ENCODE measurements at places on chromosomes 13 and 19. TPM values are rescaled to one million over a fixed set of nuclear protein-coding genes. Genes with fewer than 3 reads are reported as not detected.

TMEM190 gene
- polyA plus RNA-seq: not detected

PRR22 gene
- polyA plus RNA-seq: 1.00 TPM

EPS8L1 gene
- polyA plus RNA-seq: 29.8 TPM

CYP4F12 gene
- 0.26 TPM for polyA plus RNA-seq

SH2D3A gene
- 31.9 TPM for polyA plus RNA-seq

Measured in mammary epithelial cell (primary cell).